ENCODE measurements at places on chromosomes 2 and 18. TPM values are rescaled to one million over a fixed set of nuclear protein-coding genes. Genes with fewer than 3 reads are reported as not detected.

Gene UGT1A4
- total RNA-seq: not detected

Gene SPC25
- 0.85 TPM for total RNA-seq

Gene TMEM17
- 1.3 TPM for total RNA-seq

Gene PPP3R1
- total RNA-seq: 39.3 TPM

Gene VIT
- 23.7 TPM for total RNA-seq

Gene CTNNA2
- total RNA-seq: not detected

Gene NEU4
- total RNA-seq: 0.16 TPM

Gene IL1RN
- total RNA-seq: 0.60 TPM

Gene ZBTB7C
- 5.6 TPM for total RNA-seq

Gene PLEK
- total RNA-seq: 21.5 TPM

Gene CD302
- 25.1 TPM for total RNA-seq

Gene DLX1
- 0.16 TPM for total RNA-seq

GRCh38 chr18:11750171-11750570, 61.1 kb downstream of the GNAL start:
- DNase-seq: no peak

- DNase-seq: no peak
Measured at GRCh38 chr18:50045126-50045525, 149.8 kb downstream of the MYO5B start.

GRCh38 chr2:174124181-174124580, 124.2 kb downstream of the OLA1 start:
- DNase-seq: no peak

DNA sequence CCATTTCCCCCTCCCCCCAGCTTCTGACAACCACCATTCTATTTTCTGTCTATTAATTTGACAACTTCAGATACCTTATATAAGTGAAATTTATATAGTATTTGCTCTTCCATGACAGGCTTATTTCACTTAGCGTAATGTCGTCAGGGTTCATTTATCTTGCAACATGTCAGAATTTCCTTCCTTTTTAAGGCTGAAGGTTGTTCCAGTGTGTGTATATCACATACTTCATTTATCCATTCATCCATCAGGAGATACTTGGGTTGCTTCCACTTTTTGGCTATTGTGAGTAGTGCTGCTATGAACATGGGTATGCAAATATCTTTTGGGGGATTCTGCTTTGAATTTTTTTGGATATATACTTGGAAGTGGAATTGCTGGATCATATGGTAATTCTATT, 7.4 kb downstream of the BCL2L11 start:
- DNase-seq: no peak

- DNase-seq: no peak
Measured at GRCh38 chr2:146709004-146709403, 1135.8 kb upstream of the ACVR2A start.

- DNase-seq: no peak
Measured at GRCh38 chr18:76441668-76442412, 53.2 kb downstream of the ZNF516 start.

DNA sequence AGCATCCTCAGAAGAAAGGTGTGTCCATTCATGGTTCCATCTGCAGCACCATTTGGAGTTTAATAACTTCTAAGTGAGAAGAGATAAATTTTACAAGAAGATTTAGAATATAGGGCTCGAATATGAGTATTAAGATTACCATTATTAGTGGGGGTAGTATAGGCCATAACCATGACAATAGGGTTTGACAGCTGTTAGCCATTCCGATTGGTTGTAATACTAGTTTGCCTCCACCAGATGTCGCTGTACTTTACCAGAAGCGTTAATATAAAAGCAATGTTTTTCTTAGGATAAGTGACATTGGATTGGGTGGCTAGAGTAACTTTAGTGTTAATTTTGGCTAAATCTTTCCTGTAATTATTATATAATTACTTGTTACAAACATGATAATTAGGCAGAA, 107.5 kb upstream of the SRD5A2 start:
- no peak for DNase-seq

- DNase-seq: no peak
Measured at GRCh38 chr2:48540237-48540935, 10.4 kb downstream of the STON1 start.

- DNase-seq: no peak
Measured at GRCh38 chr2:138475277-138475776, 26.2 kb upstream of the SPOPL start.

GRCh38 chr2:173991856-173992588, 26.8 kb upstream of the SP3 start:
- peak; percentile 85 for DNase-seq

- no peak for DNase-seq
Measured at GRCh38 chr2:54809819-54810218, 86.4 kb downstream of the EML6 start.

DNA sequence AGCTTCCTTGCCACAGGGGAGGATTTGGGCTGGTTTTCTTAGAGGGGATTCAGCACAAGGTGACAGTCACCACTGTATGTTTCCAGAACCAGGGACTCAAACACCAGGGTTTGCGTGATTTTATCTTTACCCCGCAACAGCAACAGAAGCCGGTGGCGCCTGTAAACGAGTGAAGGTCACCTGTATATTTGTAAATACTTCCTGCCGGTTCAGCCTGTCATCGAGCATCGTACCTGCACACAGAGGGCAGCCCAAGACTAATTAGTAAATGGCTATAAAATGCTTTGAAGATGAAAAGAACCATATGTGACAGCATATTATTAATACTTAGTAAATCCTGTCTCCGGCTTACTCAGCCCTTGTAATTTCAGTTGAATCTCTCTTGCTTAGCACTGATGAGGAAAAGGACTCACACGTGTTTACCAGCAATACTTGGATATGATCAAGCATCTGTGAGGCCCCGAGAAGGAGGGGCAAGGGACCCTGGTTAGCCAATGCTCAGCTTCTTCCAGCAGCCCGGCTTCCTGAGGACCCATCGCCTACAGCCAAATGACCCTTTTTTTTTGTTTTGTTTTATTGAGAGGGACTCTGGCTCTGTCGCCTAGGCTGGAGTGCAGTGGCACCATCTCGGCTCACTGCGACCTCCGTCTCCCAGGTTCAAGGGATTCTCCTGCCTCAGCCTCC, 51.3 kb upstream of the FOSL2 start:
- no peak for DNase-seq

DNA sequence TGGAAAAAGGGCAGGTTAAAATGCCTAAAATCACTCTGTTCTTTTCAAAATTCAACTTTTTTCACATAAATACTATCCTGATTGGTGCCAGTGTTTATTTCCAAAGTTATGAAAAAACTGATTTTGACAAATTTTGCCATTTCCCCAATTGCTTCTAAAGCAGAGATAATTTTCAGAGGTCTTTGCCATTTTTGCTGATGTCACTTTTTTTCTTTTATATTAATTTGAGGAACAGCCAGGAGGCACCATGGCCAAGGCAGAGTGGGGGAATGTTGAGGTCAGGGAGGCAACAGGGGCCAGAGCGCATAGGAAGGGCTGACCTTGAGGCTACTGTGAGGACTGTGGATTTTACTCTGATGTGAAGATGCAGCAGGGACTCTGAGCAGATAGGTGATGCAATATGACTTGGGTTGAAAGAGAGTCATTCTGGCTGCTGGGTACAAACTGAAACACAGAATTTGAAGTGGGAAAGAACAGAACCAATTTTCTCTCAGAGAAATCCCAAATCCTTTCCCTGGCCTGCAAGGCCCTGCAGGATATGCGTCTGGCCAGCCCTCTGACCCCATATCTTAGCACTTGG, 75.1 kb upstream of the LDAH start:
- no peak for DNase-seq

GRCh38 chr2:66305718-66306117, 129.2 kb upstream of the MEIS1 start:
- DNase-seq: peak; percentile 61

- DNase-seq: no peak
Measured at GRCh38 chr2:127400897-127401756, 13.4 kb upstream of the MAP3K2 start.

- no peak for DNase-seq
Measured at GRCh38 chr2:154855138-154855537, 156.6 kb downstream of the KCNJ3 start.

GRCh38 chr2:199464606-199465352, 7.0 kb upstream of the SATB2 start:
- no peak for DNase-seq

- no peak for DNase-seq
Measured at GRCh38 chr2:46451131-46451711, 28.1 kb upstream of the TMEM247 start.

GRCh38 chr2:112995346-112995920, 9.8 kb upstream of the IL36A start:
- DNase-seq: no peak

DNA sequence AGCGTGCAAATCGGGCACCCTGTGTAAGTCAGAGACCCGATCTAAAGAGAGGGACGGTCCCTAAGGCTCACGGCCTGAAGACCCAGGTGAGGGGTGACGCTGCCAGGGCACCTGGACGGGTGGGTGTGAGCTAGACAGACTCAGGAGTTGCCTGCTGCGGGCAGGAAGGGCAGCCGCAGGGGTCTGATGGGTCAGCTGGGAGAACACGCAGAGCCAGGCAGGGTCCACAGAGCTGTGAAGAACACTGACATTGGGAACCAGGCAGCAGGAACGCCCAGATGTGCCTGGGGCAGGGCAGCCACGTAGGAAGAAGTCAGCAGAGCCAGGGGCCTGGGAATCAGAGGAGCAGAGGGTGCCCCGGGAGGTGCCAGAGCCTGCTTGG, 25.9 kb downstream of the HDAC4 start:
- DNase-seq: no peak

- DNase-seq: peak; percentile 59
Measured at GRCh38 chr2:21317131-21317530, 193.4 kb downstream of the TDRD15 start.

- DNase-seq: peak; percentile 46
Measured at GRCh38 chr18:13680612-13681011, 45.7 kb downstream of the FAM210A start.

DNA sequence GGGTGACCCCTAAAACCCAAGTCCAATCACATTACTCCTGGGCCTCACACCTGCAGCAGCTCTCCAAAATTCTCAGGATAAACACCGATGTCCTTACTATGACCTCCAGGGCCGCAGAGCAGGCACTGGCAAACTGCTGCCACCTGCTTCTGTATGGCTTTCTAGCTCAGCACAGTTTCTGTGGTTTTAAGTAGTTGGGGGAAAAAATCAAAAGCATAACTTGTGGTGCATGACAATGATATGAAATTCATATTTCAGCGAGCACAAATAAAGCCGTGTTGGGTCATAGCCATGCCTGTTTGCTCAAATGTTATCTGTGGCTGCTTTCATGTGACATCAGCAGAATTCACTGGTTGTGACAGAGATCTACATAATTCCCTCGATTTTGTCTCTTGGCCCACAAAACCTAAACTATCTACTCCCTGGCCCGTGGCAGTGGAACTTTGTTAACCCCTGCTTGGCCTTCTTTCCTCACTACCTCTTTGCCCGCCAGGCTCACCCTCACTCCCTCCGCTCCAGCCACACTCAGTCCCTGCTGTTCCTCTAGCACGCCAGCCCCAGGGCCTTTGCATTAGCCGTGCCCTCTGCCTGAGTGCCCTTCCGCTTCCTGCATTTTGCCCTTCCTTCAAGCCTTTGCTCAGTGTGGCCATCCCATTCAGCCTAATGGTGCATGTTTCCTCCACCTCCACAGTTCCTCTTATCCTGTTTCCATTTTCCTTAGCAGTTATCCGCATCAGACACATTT, 108.3 kb downstream of the AGAP1 start:
- DNase-seq: no peak

- no peak for DNase-seq
Measured at GRCh38 chr18:12989397-12990122, 1.6 kb upstream of the CEP192 start.

DNA sequence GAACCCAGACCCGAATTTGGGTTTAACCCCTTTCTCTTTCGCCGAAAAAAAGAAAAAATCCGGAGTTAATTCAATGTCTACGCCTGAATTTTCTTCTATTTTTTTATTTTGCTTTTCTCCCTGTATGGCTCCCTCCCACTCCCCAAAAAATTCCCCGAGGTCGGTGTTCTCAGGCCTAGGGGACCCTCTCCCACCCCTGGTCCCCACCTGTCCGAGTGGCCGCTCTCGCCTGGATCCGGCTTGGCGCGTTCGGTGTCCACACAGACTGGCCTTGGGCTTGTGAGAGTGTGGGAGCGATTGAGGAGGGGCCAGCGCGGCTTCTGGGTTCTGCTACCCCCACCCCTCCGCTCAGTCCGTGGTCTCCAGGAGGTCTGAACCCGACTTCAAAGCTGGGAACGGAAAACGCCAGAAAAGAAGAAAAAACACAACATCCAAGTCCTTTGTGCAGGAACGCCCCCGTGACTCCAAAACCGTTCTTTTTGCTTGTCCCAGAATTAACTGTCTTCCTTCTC, 5.7 kb upstream of the EN1 start:
- DNase-seq: no peak

DNA sequence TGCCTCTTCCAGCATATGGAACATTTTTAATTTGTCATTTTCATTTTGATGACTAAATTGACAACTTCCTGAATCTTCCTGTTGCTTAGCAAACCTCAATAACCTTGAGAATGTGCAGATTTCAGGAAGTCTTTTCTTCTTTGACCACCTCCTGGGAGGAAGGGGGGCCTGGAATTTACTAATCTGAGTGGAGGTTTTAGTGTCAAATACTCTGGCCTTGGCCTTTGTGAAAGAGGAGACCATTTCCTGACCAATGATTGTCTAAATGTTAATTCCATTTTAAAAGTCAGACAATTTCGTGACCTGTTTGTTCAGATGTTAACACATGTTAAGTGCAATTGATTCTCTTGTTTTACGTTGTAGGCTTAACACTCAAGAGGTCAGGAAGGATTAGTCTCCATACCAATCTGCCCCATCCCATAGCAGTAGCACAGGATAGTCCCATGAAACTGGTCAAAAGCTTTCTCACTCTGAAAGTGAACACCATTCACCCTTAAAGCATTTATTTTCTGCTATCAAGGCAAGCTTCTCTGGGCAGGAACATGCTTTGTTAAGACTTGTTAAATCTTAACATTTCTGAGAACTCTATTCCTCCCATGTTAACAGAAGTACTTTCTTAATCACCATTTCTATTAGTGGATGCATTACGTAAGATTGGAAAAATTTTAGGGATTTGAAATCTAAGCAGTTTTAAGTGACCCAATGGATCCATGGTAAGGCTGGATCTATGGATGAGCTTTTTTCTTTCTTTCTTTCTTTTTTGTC, 219.6 kb downstream of the RND3 start:
- DNase-seq: no peak
